ENCODE measurements at places on chromosomes 7 and 10.

- DNase-seq, result peak; percentile 70
Observed at GRCh38 chr10:30027057-30028005, 32.1 kb downstream of the JCAD start.

- DNase-seq, result no peak
Observed at GRCh38 chr10:35300063-35300699, 36.1 kb upstream of the CCNY start.

GRCh38 chr10:44963772-44964633, 4.4 kb downstream of the RASSF4 start:
- DNase-seq, result no peak

DNA sequence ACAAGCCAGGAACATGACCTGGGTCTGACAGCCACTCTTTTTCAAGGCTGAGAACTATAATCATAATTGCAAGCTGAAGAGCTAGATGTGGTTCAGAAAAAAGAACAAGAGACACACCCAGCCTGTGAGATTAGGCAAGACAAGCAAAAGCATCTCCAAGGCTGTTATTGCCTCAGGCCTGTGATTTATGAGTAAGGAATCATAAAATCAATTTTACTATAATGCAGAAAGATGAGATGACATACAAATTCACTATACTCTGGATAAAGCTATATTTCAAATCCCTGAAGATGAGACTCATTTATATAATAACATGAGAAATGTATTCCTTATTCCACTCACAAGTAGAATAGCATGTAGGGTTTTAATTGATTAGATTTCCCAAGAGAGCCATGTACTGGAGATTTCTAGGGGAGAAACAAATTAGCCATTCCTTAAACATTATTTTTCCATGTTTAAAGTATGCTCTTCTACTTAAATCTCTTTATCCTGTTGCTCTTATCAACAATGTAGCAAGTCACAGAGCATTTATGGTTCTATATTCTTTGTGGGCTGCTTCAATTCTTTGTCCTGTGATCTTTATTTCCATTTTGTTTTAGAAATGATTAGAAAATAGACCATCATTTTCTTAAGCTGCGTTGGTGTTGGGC, 47.4 kb downstream of the FHIP2A start:
- no peak for DNase-seq

- DNase-seq, result no peak
Observed at GRCh38 chr7:83579740-83580139, 69.2 kb downstream of the SEMA3E start.

GRCh38 chr7:111866787-111867186, 304.5 kb upstream of the IMMP2L start:
- DNase-seq, result no peak

GRCh38 chr7:137885678-137886077, 38.9 kb upstream of the DGKI start:
- no peak for DNase-seq

- DNase-seq, result no peak
Observed at GRCh38 chr7:2948749-2949148, 94.9 kb downstream of the CARD11 start.

- DNase-seq, result no peak
Observed at GRCh38 chr10:47368431-47369180, 15.5 kb downstream of the ZNF488 start.

GRCh38 chr10:45463244-45464116, 89.5 kb downstream of the ALOX5 start:
- no peak for DNase-seq

DNA sequence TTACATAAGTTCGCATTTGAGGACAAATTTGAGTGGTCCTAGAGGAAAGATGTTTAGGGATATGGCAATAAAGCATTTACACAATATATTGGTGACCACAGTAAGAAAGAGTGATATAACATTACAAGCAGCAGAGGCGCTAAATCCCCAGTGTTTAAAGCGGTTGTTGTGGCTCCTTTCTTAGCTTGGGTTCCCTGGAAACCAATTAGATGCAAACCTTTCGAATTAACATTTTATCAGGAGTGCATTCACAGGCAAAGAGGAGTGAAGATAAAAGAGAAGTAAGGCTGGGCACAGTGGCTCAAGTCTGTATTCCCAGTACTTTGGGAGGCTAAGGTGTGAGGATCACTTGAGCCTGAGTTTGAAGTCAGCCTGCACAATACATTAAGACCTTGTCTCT, 331.1 kb downstream of the BICC1 start:
- DNase-seq, result no peak

GRCh38 chr10:75103881-75104686, 7.4 kb upstream of the SAMD8 start:
- no peak for DNase-seq

GRCh38 chr10:133162178-133162909, 2.3 kb downstream of the KNDC1 start:
- no peak for DNase-seq

GRCh38 chr10:17081431-17081830, 48.2 kb downstream of the CUBN start:
- no peak for DNase-seq

DNA sequence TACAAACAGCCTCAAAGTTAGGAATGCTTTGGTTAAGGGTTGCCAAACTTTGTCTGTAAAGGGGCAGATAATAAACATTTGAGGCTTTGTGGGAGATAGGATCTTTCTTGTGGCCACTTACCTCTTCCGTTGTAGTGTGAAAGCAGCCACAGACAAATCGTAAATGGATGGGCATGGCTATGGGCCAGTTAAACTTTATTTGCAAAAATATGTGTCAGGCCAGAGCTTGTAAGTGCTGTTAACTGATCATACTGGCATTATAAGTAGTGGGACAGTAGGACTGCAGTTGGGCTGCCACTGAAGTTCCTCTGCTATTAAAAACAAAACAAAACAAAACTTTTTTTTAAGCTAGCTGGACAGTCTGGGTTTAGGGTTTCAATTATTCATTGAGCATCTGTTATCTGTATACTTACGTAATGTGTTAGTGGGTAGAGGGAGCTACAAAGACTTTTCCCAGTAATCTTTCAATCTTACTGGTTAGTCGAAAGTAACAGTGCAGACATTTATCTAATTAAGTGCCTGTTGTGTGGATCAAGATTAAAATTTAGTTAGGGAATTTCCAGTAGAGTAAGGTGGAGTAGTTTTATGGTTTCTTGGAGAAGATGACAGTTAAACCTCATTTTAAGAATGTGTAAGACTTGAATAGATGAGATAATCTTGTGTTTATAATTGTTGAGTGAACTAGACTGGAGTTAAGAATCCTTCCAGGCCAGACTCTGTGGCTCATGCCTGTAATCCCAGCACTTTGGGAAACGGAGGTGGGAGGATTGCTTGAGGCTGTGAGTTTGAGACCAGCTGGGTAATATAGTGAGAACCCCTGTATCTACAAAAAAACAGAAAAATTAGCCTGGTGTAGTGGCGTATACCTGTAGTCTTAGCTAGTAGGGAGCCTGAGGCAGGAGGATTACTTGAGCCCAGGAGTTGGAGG, 100.1 kb downstream of the BTRC start:
- DNase-seq, result no peak

DNA sequence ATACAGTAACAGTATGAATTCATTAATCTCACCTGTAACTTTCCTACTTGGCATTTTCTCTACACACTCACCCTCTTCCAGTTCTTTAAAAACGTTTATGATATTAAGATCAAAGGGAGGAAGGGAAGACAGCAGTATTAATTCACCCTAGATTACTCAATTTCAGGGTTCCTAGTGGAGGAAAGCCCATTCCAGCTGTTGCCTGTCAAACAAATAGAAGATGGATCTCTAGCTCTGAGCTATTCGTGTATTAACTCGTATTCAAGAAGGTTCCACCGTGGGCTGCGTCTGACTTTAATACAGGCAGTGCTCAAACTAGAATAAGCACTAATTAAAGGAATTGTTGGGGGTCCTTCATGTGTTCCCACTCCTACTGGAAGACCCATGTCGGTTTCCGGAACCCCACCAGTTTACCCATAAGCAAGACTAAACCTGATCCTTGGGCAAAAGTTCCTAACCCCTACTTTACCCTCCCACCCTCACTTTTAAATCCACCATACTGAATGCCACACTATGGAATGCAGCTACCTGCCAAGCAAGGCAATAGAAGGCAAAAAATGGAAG, 2.1 kb downstream of the NANOS1 start:
- DNase-seq, result no peak

GRCh38 chr10:95818010-95818409, 62.0 kb downstream of the ENTPD1 start:
- DNase-seq, result no peak

DNA sequence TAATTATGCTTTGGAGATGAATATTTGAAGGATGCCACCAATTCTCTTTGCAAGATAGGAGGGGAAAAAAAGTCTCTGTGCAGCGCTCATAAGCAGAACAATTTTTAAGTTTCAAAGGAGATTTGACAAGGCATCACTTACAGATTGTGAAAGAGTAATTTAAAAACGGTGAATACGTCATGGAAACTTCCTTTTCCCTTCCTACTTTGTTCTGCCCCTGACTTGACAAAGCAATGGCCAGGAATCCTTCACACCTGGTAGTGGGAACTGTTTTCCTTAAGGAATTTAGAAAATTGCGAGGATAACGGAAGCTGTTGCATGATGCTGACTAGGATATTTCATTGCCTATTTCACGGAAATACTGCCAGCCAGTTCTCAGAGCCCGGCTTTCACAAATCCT, 16.7 kb downstream of the FAM107B start:
- no peak for DNase-seq

GRCh38 chr7:157760004-157760730, 423.4 kb downstream of the DNAJB6 start:
- DNase-seq, result no peak

- no peak for DNase-seq
Observed at GRCh38 chr10:99708428-99709012, 23.4 kb downstream of the COX15 start.

DNA sequence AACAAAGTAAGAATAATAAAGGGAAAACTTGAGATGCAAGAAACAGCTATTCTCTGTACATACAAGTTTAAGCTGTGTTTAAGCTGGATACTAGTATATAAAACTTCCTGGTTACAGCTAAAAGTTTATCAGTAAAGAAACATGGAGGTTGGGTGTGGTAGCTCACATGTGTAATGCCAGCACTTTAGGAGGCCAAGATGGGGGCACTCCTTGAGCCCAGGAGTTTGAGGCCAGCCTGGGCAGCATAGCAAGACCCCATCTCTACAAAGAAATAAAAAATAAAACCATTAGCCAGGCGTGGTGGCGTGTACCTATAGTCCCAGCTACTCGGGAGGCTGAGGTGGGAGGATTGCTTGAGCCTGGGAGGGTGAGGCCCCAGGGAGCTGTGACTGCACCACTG, 3.2 kb downstream of the RSU1 start:
- no peak for DNase-seq

DNA sequence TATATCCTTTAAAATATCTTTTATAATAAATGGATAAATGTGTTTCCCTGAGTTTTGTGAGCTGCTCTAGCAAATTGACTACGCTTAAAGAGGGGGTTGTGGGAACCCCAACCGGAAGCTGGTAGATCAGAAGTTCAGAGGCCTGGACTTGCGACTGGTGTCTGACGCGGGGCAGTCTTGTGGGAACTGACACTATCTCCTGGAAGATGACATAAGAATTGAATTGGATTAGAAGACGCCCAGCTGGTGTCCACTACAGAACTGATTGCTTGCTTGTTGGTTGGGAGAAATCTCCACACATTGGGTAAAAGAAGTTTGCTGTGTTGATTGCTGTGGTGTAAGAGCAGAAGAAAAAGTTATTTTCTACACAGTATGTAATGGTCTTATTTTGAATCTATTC, 51.1 kb upstream of the AHR start:
- DNase-seq, result no peak

DNA sequence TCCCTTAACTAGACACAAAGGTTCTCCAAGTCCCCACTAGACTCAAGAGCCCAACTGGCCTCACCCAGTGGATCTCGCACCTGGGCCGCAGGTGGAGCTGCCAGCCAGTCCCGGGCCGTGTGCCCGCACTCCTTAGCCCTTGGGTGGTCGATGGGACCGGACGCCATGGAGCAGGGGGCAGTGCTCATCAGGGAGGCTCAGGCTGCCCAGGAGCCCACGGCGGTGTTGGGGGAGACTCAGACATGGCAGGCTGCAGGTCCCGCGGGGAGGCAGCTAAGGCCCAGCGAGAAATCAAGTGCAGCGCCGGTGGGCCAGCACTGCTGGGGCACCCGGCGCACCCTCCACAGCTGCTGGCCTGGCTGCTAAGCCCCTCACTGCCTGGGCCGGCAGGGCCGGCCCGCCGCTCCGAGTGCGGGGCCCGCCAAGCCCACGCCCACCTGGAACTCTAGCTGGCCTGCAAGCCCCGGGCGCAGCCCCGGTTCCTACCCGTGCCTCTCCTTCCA, 130.5 kb downstream of the RALA start:
- no peak for DNase-seq

DNA sequence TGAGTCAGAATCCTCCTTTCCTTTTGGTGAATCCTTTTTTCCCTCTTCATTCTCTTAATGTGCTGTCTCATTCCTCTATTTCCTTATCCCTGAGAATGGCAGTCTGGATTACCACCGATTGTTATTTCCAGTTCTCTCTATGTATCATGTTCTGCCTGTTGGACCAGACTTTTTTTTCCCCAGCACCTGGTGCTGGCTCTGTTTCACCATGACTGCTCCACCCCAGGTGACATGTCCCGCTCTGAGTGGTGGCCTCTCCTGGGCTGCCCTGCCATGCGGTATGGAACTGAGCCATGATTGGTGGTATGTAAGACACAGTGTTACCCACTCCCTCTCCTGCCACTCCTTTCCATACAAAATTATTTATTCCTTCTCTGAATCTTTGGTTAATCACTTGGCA, 399.9 kb downstream of the GATA3 start:
- DNase-seq, result no peak

GRCh38 chr7:117195361-117196029, 127.4 kb downstream of the WNT2 start:
- no peak for DNase-seq

DNA sequence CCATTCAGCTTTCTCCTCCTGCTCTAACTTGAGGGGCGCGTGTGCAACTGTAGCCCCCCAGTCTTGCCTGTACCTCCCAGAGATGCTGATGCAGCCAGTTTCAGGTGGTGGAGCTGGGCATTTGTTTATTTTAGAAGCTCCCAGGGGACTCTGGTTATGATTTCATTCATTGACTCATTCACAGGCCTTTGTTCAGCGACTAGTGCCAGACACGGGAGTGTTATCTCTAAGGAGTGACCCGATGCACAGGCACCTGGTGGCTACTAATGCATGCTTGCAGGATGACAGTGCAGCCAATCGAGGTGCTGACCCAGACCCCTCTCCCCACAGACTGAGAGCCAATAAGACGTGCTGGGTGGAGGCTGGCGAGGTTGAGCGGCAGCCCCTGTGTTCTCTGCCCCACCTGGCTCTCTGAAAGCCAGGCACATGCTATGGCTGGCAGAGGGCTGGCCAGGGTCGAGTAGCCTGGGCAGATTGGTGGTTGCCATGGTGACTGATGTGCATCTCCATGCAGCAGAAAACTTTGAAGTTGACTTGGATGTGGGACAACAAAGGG, 19.7 kb upstream of the SLC18A2 start:
- DNase-seq, result no peak

- DNase-seq, result no peak
Observed at GRCh38 chr10:71213761-71214440, 1.5 kb downstream of the UNC5B start.

Measured in effector CD4-positive, alpha-beta T cell (primary cell).